ENCODE measurements at places on chromosomes 5 and 9.

GRCh38 chr9:99393993-99394392 is 171.9 kb downstream of the SEC61B start:
- DNase-seq: no peak

- no peak for DNase-seq
Observed at GRCh38 chr9:131801810-131802209, 61.9 kb upstream of the RAPGEF1 start.

- DNase-seq: no peak
Observed at GRCh38 chr9:13360188-13360587, 80.7 kb upstream of the MPDZ start.

- no peak for DNase-seq
Observed at GRCh38 chr5:125847561-125847960, 575.6 kb upstream of the GRAMD2B start.

DNA sequence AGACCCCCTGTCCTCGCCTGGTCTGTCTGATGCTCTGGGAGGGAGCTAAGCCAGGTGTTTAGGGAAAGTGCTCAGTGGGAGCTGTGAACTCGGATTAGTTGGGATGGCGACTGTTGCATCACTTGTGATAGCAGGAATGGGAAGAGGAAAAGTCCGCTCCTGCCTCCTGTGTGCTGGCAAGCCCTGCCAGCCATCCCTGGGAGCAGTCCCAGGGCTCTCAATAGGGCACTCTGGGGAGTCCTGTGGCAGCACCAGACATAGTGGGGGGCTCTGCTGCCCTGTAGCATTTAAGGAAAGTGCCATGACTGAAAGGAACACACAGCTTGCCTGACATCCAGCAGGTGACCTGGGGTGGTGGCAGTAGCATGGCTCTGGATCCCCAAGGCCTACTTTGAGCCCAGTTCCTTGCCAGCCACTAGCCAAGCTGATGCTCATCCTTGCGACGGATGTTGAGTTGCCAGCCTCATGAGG is 81.5 kb downstream of the AMBP start:
- no peak for DNase-seq

DNA sequence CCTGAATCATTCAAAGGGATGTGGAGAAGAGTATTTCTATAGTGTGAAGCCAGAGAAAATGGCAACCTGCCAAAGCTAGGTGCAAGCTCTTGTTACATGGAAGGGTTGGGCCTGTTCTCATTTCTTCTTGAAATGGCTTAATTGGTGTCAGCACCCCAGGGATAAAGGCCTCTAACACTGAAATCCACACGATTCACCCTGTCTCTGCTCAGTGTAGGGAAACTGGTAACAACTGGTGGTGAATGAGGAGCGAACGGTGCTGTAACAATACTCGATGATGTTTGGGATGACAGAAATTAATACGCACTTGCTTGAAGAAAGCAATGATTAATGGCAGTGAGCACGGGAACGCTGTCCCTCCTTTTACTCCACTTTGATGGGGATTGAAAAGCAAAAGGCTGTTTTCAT is 16.2 kb downstream of the PBX3 start:
- peak; percentile 95 for DNase-seq

GRCh38 chr9:121985792-121986494 is 107.2 kb downstream of the TTLL11 start:
- no peak for DNase-seq
